CD4-positive, alpha-beta T cell (primary cell): ENCODE measurements at places on chromosomes 11 and 22.

DNA sequence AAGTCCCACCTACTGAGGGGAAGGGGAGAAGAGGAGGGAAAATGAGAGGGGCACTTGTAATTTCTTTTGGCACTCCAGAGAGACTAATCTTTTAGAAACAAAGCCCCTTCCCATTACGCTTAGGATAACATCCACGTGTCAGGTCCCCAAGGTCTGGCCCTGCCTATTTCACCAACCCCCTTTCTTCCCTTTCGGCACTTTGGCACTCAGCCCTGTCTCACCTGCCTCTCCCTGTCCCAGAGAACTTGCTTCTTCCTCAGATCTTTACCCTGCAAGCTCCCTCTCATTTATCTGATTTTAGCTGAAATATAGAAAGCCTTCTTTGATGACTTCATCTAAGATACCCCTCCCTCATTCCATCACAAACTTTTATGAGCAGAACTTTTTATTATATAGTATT is 55.5 kb downstream of the RASSF10 start:
- no peak for DNase-seq

DNA sequence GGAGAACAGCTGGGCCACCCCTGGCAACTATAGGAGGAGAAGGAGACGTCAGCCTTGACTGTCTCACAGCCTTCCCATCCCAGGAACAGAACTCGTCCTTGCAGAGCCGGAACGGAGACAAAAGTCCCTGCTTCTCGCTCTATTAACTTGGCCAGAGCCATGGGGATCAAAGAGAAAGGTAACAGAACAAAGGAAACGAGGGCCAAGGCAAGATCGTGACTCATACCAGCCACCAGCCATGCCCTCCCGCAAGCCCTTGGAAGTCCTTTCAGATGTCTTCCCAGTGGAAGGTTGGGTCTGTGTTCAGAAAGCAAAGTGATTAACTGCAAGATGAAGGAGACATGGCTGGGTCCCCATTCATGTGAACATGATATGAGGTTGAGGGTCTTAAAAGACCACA is 64.7 kb downstream of the PDE2A start:
- no peak for DNase-seq

- no peak for DNase-seq
These were observed 604.9 kb downstream of the BUD13 start for GRCh38 chr11:116167706-116168458.

- DNase-seq = no peak
These were observed 626.8 kb downstream of the TBC1D22A start for GRCh38 chr22:47389201-47389600.

- no peak for DNase-seq
These were observed 24.8 kb upstream of the NRIP3 start for GRCh38 chr11:9028581-9028980.
